HuH-7.5 (cell line): ENCODE measurements at places on chromosomes 7 and 10.

DNA sequence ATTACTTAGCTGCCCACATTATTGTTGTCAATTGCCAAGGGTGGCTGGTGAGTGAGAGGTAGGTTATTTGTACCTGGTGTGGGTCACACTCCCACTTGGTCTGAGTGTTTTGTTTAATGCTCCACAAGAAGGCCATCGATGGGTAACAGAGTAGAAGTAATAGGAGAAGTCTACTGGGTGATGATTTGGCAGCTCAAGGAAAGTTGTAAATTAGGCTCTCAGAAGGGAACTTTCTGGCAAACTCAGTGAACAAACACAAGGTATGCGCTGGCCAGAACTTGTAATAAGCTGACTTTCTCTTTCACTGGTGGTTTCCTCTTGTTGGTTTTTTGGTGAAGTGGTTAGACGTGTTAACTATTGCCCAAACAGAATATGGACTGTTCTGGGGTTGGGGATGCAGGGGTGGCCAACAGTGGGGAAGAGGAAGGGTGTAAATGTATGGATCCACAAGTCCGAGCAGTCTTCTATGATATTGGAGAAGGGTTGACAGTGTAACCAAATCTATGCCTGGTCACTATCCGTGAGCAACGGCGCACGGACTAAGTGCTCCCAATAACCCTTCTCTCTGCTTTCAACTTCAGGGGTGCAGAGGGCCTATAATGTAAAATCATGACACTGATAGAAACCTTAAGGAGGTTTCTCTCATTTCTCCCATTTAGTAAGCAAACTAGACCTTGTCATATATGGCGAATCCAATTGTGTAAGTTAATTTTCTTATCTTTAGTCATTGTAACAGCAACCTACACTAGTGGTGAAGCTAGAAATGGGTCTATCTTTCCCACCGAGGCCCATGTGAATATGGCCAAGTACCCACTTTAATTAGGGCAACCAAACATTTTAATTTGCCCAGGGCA, 212.8 kb downstream of the PTEN start:
- DNase-seq: no peak

DNA sequence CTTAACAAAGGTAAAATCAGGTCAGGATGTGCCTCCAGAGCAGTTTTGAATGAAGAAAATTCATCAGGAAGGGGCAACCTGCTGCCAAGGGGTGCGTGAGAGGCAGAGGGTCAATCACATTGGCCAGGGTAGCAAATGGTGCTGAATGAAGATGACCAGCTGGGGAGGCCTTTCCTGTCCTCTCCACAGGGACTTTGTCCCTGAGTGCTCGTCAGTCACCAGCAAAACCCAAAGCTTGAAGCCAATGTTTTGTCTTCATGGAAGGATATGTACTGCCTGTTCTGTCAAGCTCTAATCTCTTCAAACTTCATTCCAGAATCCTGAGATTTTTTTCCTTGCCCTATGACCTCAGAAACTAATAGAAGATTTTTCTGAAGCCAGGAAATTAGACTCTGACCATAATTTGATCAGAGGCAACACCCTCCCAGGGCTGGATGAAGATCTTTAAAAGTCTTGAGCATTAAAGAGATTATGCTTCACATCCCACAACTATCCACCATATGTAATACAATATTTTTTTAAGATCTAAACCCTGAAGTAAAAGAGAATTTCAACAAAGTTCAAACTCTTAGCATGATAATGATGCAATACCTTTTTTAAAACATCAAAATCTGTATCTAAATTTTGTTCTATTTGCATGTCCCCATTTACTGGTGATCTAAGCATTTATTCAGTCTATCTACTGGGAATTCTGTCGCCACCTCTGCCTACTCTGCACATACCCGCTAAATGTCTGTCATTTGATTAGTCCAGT, 243.0 kb downstream of the SNX13 start:
- DNase-seq: no peak

DNA sequence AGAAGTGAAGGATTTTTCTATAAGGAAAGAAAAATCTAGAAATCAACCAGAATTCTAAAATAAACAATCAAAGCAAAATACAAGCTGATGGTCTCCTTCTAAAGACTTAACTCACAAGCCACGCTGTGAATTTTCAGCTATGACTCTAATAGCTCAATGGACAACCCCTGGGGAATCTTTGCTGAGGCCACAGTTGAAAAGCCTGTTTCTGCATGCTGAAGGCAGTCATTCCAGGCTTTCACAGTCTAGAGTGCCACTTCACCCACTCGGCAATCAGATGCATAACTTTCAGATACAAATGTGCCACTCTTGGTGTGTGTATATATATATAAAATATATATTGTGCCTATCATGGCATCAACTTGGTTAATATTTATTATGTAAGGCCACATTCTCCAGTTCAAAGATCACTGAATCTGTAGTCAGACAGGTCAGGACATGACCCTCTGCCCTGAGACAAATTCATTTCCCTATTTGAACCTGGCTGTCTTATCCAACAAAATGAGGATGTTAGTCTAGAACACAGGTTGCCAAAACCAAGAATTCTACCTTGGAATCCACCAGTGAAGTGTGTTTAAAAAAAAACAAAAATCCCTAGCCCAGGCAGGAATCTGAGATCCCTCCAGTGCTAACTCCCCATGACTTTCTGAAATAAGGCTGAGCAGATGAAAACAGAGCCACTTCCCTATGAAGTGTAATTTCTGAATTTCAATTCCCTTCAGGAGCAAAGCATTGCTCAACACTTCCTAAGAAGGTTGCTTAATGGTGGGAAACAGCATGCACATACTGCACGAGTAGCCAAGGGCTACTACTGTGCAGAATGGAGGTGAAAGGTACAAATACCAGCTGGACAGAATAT, 9.9 kb downstream of the LIPA start:
- no peak for DNase-seq

DNA sequence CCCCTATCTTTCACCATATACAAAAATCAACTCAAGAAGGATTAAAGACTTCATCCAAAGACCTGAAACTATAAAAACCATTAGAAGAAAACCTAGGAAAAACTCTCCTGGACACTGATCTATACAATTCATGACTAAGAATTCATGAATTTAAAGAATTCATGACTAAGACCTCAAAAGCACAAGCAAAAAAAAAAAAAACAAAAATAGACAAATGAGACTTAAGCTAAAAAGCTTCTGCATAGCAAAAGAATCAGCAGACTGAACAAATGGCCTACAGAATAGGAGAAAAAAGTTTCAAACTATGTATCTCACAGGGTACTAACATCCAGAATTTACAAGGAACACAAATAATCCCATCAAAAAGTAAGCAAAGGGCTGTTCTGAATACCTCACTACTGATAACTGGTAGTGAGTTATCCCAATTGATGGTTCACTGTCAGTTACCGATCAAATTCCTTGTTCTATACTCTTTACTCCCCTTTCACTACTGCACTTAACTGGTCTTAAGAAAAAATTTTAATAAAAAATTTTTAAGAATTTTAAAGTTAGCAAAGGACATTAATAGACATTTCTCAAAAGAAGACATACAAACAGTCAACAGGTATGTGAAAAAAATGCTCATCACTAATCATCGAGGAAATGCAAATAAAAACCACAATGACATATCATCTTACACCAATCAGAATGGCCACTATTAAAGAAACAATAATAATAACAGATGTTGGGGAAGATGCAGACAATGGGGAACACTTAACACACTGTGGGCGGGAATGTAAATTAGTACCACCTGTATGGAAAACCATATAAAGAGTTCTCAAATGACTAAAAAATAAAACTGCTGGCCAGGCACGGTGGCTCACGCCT, 33.2 kb downstream of the KMT2C start:
- DNase-seq: no peak

DNA sequence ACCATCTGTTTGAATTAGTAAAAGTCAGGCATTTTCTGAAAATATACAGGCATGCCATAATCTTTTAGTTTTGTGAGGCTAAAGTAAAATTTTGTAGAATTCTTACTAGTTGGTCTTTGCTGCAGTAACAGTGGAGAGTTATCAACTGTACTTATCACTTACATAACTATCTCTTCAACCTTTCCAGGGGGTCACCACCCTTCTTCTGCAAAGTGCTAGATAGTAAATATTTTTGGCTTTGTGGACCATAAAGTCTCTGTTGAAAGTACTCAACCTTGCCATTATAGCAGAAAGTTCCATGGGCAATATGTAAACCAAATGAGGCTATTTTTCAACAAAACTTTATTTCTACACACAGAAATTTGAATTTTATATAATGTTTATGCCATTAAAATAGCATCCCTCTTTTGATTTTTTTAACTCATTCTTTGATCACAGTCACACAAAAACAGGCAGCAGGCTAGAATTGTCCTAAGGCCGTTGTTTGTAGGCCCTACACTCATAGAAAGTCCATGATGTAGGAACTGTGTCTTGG, 59.5 kb upstream of the KLF6 start:
- no peak for DNase-seq

GRCh38 chr7:97818066-97818663, 54.0 kb downstream of the ASNS start:
- DNase-seq: no peak

GRCh38 chr10:43979551-43979950, 330.9 kb upstream of the ZNF32 start:
- DNase-seq: no peak

DNA sequence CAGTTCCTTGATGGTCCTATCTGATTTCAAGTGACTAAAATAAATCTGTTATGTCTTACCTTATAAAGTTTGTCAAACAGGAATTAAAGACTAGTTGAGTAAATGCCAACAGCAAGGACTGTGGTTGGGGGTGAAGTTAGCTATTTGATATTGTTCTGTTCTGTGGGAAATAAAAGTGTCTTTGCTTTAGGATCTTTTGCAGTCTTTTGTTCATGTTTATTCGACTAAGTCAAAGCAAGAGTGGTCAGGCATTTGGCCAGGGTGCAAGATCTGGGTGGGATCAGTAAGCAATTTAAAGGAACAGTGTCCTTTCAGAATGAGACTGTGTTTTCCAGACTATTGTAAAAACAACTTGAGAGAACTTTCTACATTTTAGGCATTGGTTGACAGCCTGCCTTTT, at the start of gene COL28A1:
TSS of gene COL28A1 (minus strand) at position 183 of the 400 bp plus-strand sequence. CDS start 2,998 bp downstream, outside the sequence.
- DNase-seq: no peak

DNA sequence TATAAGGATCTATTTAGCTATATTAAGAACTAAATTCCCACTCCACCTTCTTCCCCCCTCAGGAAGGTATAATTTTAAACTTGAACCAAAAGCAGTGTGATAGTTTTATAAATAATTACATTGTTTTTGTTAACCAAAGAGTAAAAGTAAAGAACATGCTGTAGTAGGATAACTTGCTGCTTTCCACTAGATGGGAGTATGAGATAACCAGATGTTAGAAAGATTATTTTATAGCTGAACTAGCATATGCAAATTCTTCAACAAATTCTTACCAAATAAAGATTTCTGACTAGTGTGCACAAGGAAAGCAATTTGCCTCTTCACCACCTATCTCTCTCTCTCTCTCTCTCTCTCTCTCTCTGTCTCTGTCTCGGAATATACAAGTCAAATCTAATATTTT, 31.8 kb downstream of the TES start:
- no peak for DNase-seq

DNA sequence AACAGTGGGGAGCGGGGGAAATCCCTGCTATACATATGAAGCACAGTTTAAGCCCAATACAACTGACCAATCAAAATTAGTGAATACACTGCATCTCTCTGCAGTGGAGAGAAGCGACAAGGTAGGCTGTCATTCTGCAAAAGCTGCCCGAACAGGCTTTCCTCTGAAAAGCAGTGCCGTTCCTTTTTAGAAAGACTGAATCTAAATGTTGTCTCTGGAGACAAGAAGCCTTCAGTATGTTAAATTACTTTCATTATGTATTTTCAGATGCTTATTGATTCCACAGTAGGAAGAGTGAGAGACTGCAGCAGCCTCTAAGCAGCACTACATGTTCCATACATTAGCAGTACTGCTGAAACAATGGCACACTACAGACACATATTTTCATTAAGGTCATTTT, at the start of gene GPR22:
TSS of gene GPR22 (plus strand) at position 129 of the 400 bp plus-strand sequence. CDS start 4,004 bp downstream, outside the sequence.
- DNase-seq: no peak

- no peak for DNase-seq
Measured at GRCh38 chr7:136030867-136031318, 53.7 kb upstream of the MTPN start.

DNA sequence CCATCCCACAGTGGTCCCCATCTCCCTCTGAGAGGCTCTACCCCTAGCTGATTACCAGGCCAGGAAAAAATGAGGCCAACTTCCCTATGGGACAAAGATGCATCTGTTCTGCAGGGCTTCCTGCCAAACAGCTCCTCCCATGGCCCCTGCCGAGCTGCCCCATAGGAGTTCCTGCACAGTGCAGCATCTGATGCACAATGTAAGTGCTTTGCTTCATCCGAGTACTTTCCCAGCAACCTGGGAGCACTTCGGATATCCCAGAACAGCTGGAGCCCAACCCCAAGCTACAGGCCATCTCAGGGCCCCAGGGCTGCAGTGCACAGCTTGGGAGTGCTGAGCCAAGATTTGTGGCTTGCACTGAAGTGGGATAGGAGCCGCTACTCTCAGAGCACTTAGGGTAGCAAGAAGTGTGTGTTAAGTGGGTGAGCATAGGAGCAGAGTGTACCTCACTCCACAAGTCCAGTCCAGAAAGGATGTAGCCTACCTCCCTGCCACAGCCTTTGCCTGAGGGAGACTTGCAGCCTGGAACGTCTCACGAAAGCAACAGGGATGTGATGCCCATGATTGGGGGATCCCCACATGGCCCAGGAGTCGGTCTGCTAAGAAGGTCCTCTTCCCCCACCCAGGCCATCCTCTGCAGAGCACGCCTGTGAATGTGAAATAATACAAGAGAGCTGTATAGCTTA, 209.6 kb upstream of the VWC2 start:
- no peak for DNase-seq

- DNase-seq: no peak
Measured at GRCh38 chr10:59229441-59229840, 53.0 kb downstream of the PHYHIPL start.

DNA sequence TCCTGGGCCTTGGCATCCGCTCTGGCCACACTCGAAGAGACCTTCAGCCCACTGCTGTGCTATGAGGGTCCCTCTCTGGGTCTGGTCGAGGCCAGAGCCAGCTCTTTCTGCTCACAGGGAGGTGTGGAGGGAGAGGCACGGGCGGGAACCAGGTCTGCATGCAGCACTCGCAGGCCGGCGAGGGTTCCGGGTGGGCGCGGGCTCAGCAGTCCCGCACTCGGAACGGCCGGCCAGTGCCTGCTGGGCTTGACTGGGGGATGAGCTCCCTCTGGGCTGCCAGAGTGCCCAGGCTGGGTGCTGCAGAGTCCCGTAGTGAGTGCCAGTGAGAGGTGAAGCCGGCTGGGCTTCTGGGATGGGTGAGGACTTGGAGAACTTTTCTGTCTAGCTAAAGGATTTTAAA, 882.7 kb downstream of the XPNPEP1 start:
- DNase-seq: no peak
